ENCODE measurements at places on chromosomes 5 and 9.

GRCh38 chr9:4822057-4822456 is 29.3 kb downstream of the RCL1 start:
- DNase-seq, result no peak

GRCh38 chr5:154268073-154268472 is 77.5 kb downstream of the GALNT10 start:
- DNase-seq, result no peak

DNA sequence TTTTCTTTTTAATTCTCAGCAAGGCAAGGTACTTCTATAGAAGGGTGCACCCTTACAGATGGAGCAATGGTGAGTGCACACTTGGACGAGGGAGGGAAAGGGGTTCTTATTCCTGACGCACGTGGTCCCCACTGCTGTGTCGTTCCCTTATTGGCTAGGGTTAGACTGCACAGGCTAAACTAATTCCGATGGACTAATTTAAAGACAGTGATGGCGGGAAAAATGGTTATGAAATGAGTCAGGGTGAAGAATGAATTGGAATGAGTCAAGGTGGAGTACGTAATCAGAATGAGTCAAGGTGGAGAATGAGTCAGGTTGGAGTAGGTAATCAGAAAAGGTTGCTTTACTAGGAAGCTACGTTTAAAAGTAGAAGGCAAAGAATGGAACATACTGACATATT is 2.1 kb upstream of the HMGCS1 start:
- DNase-seq, result no peak

DNA sequence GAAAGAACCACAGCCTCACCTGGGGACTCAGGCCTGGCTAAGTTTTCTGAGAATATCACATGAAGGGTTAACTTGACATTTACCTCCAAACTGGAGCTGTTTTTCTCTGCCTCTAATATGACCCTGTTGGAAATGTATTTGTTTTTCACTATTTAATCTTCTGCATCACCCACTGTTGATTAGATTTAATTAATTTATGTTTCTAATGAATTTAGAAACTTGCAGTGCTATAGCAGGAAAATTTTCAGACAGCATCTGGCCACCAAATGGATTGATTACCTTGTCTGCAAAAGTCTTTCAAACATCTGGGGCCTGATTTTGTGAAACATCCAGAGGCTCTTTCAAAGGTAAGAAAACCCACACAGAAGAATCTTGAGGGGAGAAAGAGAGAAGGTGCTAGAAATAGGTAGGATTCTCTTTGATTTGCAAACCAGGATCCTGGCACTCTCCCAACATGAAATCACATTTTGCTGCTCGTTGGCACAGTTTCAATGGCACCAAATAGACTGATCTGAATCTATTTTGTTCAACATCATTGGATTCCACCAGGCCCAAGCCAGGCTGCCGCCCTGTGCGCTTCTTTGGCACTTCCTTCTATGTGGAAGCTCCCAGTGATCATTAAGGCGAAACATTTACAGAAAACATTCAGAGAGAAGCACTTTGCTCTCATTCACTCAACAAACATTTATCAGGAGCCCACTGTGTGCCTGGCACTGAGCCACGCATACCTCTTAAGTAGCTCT is 157.3 kb downstream of the PPP2R2B start:
- DNase-seq, result no peak

DNA sequence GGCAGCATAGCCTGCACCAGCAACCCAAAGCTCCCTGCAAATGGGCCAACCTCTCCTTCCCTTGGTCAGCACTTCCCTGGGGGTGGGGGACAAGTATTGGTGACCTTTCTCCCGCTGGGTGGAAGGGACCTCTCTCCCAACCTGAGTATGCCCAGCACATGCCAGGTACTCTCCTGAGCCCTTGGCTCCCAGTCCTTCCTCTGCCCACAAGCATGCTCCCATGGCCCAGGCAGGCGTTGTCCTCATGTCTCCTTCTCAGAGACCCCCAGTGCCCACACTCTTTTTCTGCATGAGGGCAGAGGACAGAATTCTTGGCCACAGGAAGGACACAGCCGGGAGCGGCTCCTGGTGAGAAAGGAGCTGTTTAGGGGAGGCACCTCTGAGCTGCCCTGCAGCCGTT is 60.3 kb downstream of the PHF2 start:
- peak; percentile 4 for DNase-seq

DNA sequence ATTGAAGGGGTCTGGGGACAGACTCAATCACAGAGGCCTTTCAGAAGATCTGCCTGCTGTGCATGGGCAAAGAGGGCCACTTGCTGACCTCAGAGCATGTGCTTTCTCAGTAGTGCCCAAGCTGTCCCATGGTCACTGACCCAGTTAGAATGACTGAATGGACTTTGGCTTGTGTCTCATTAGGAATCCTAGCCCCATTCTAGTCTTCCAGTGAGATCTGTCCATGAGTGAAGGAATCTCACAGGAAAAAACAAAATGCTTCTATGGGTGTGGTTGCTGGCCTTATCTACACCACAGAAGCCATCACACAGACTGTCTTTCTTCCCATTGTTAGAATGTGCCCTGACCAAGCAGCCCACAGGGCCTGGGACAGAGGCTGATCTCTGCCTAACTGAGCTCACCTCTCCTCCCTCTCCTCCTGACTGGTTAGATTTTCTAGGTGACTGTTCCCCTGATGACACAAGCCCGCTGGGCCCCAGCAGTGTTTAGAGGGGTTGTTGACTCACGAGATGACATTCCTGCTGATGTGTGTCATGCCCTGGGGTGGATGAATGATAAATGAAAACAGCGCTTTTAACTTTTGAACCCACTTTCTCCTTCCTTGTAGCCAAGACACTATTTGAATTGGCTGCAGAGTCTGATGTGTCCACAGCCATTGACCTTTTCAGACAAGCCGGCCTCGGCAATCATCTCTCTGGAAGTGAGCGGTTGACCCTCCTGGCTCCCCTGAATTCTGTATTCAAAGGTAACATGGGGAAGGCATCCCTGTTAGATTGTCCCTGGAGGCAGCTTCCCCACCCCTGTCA is 24.8 kb downstream of the TGFBI start:
- no peak for DNase-seq

DNA sequence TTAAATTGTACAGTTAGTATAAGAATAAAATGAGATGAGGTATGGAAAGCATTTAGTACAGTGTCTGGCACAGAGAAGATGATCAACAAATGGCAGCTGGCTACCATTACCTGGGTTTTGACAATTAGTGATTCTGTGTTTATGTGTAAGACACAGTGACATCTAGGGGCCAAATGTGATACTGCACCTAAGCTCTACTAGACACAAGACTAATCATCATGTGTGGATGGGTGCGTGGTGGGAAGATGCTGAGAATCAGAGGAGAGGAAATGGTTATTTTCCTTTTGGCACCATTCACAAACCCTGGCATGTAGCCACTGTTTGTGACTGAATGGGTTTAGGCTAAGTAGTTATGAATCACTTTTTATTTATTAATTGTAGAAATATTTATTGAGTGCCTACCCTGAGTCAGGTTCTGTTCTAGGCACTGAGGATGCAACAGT is 109.8 kb upstream of the TBC1D2 start:
- DNase-seq, result no peak

GRCh38 chr5:95148453-95148852 is 136.4 kb downstream of the MCTP1 start:
- no peak for DNase-seq

DNA sequence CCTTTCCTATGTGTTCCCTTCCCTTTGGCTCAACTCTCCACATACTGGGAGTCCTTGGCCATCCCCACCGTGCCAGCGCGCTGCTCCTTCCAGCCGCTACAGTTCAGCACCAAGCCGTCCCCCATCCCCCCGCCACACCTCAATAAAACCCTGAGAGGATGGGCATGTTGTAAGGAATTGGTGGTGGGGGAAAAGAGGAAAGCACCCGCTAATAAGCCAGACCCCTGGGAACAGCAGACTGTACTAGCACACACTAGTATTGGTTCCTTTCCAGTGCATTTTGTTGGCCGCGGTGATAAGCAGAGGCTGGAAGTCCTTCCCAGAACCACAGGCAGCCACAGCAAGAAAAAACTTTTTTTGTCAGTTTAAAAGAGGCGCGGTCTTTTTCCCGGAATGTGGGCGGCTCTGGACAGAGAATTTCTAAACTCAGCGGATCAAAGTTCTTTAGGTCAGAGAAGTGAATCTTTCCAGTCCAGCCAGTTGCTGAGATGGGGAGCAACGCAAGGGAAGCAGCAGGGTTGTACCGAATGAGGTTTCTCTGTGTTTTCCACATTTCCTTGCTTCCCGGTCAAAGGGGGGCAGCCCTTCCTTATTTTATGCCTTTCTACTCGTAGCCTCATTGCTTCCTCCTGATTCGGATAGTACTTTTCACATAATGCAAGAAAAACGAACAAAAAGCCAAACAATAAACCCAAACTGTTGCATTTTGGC is 2.1 kb downstream of the CHSY3 start:
- peak; percentile 21 for DNase-seq

DNA sequence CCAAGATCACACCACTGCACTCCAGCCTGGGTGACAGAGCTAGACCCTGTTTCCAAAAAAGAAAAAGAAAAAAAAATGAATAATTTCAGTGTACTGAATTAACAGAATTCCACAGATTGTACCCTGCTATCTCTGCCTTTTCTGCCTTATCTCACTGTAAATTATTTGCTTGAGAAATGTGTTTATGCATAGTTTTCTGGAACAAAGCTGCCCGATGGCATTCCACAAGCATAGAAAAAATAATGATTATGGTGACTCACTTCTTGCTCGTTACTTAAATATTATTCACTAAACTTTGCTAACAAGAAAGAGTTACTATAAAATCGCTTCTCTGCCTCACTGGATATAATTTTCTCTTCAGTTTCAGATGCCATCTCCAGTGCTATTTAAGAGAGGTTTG is 88.7 kb upstream of the FAM169A start:
- no peak for DNase-seq

DNA sequence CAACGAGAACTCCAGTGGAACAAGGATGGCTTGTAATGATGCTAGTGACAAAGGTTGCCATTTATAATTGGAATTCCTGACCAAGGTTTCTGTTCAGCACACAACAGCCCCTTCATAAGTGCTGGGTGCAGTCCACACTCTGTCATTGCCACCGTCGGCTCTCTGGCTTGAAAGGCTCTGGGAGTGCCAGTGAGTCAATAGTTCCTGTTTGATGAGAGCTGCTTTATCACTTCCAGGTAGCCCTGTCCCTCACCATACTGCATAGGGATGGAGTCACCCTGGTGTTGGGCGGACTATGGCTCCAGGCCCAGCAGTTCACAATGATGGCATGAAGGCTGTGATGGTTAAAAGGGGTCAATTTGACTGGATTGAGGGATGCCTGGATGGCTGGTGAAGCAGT is 34.6 kb upstream of the SEMA4D start:
- DNase-seq, result no peak

DNA sequence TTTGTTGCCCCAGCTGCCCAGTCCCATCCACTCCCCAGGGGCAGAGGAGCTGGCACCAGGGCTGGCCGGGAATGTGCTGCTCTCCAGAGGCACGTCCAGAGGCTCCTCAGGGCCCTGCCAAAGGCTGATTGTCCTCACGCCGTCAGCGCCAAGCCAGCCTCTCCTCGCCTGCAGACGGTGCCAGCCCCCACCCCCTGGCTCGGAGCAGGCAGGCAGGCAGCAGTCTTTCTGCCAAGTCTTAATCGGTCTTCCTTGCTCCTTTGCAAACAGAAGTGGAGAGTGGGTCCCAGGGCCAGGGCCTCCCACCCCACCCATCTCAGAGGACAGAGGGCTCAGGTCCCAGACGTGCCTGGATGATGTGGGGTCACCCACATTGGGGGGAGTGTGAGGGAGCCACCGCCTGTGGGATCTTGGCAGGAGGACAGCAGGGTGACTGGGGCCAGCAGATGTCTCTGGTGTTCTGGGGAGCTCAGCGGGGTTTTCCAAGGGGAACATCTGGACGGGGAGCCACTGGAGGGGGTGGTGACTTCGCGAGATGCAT is 36.3 kb downstream of the FAM163B start:
- DNase-seq, result peak; percentile 96

DNA sequence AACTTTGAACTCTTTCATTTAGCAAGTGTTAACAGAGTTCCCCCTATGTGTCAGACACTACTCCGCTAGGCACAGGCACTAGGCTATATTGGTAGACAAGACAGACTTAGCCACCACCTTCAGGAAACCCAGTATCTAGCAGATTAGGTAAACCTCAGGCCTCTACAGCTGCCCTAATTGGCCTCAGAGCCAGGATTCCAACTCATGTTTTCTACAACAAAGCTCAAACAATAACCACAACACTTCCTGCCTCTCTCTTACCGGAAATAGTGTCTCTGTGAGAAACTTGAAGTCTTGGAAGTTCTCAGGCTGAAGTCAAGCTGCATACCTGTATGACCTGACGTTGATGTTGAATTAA is 116.6 kb upstream of the SLC44A1 start:
- no peak for DNase-seq

- no peak for DNase-seq
Observed at GRCh38 chr5:140202078-140202477, 27.1 kb downstream of the CYSTM1 start.
